ENCODE measurements at places on chromosomes 3 and 15.

- no peak for DNase-seq
These were observed 13.5 kb downstream of the SPTBN5 start for GRCh38 chr15:41880156-41880877.

- DNase-seq, result no peak
These were observed 14.9 kb downstream of the IGSF10 start for GRCh38 chr3:151446002-151446340.

- no peak for DNase-seq
These were observed 17.0 kb upstream of the DNAJC19 start for GRCh38 chr3:181006541-181006940.

DNA sequence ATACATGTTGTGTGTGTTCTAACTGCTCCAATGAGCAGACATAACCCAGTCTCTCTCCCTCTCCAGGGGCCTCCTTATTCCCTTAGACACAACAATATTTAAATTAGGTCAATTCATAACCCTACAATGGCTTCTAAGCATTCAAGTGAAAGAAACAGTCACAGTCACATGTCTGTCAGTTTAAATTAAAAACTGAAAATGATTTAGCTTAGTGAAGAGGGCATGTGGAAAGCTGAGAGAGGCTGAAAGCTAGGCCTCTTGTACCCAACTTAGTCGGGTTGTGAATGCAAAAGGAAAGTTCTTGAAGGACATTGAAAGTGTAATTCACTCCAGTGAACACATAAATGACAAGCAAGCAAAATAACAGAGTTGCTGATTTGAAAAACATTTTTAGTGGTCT, 1519.6 kb downstream of the OTOL1 start:
- no peak for DNase-seq

DNA sequence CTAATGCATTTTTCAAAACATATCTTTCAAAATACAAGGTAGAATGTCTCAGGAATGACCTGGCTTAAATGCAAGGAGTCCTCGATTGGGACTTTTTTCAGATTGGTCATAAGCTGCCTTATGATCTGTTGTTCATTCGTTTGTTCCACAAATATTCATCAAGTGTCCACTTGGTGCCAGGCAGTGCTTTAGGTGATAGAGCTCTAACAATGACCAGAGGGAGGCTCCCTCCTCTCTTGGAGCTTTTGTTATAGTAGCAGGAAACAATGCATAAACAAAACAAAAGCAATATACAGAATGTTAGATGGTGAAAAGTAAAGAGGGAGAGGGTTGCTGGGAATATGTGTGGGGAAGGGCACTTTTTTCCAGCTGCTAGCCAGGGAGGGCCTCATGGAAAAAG, 156.1 kb downstream of the MCTP2 start:
- DNase-seq, result no peak

DNA sequence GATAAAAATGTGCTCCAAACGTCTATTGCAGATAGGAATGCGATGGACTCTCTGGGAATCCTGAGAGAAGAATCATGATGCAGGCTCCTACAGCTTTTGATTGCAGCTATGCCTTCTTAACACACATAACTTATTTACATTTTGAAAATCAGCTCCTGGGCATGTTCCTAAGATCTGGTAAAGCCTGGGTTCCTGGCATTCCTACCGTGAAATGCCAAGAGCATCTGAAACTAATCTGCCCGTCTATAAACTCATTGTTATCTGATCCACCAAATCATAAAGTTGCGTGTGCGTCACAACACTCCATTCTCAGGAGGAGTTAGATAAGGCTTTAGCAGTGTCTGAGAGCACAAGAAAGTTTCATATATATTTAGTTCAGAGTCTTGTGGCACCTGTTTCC, 79.0 kb upstream of the VGLL3 start:
- DNase-seq, result no peak

GRCh38 chr3:130539005-130539404, 22.0 kb downstream of the COL6A6 start:
- DNase-seq, result no peak

- no peak for DNase-seq
These were observed 27.9 kb downstream of the IFT122 start for GRCh38 chr3:129467932-129468331.

GRCh38 chr3:63067999-63068645, 192.9 kb upstream of the CADPS start:
- no peak for DNase-seq

DNA sequence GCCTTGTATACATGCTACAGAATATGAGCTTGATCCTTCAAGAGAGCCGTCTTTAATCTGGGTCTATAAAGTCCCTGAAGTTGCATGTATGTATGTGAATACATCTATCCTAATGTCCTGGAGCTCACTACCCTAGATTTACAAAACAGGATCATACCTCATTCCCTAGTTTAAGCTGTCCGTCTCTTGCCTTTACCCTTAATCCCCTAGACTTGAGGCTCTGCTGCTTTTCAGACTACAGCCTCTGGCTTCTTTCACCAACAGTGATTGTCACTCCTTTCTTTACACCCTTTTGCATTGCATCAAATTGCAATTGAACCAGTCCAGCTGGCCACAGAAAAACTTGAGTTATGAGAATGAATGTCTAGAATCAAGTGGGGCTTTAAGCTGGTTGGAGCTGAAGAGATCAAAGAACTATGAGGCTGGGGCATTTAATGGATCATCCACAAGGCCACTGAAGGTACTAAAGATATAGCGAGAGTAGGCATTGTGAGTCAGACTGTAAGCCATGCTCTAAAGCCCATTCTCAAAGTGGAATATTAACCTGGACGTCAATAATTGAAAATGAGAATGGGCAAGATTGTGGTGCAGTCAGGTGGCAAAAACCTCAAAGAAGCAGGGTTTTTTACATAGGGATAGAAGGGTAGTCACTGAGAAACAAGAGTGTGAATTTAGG, 12.3 kb upstream of the PLD1 start:
- no peak for DNase-seq

GRCh38 chr3:29438580-29438979, 157.7 kb downstream of the RBMS3 start:
- DNase-seq, result no peak

- no peak for DNase-seq
These were observed 13.5 kb upstream of the ZFYVE19 start for GRCh38 chr15:40793216-40793989.

- no peak for DNase-seq
These were observed 185.4 kb downstream of the SUCNR1 start for GRCh38 chr3:152058856-152059255.

GRCh38 chr3:59404064-59404463, 354.2 kb upstream of the CFAP20DC start:
- no peak for DNase-seq

- no peak for DNase-seq
These were observed 77.5 kb downstream of the RPL39L start for GRCh38 chr3:187061748-187062147.

DNA sequence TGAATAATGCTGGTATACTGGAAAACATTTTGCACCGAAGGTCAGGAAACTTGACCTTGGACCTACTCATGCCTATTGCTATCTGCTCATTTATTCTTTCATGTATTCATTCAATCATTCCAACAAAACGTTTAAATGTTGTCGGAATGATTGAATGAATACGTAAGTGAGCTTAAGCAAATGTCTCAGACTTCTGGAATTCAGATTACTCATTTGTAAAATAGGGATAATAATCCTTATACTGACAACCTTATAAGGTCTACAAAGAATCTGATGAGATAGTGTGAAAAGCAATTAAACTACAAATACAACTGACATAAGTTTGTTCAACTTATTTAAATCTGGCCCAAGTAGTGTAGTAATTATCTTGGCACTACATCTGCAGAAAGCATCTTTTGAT, 288.7 kb downstream of the WDR72 start:
- no peak for DNase-seq

DNA sequence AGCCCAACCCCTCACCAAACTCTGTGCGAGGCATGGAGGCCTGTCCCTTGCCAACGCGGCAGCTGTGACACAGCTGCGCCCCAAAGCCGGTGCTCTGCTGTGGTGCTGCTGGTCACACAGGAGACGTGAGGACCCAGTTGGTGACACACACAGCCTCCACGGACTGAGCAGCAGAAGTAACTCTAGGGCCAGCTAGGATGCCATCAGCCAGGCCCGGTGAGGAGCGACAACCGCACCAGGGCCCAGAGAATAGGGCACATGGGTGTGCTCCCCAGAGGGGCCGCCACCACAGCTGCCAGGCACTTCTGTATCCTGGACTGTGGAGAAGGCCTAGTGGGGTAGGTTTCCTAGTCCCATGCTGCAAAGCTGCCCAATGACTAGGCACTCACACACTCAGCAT, 10.7 kb downstream of the ZXDC start:
- DNase-seq, result no peak

- no peak for DNase-seq
These were observed 62.7 kb upstream of the RNU6-1 start for GRCh38 chr15:67902579-67903009.

DNA sequence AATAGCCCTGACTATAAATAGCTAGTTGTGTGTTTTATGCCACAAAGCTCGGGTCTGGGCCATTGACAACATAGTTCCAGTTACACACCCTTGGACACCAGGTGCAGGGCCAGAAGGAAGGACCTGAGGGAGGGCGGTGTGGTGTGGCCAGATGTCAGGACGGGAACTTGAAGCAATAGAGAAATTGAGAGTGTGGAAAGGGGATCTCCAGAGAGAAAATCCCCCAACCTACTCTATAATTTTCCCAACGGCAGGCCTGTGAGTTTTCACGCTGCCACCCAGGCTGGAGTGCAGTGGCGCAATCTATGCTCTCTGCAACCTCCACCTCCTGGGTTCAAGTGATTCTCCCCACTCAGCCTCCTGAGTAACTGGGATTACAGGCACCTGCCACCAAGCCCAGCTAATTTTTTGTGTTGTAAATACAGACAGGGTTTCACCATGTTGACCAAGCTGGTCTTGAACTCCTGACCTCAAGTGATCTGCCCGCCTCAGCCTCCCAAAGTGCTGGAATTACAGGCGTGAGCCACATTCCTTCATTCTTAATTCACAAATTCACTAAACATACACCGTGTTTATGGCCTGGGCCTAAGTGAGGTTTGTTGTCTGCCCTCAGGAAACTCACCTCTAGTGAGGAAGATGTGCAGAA, 70.8 kb upstream of the KLF13 start:
- no peak for DNase-seq

DNA sequence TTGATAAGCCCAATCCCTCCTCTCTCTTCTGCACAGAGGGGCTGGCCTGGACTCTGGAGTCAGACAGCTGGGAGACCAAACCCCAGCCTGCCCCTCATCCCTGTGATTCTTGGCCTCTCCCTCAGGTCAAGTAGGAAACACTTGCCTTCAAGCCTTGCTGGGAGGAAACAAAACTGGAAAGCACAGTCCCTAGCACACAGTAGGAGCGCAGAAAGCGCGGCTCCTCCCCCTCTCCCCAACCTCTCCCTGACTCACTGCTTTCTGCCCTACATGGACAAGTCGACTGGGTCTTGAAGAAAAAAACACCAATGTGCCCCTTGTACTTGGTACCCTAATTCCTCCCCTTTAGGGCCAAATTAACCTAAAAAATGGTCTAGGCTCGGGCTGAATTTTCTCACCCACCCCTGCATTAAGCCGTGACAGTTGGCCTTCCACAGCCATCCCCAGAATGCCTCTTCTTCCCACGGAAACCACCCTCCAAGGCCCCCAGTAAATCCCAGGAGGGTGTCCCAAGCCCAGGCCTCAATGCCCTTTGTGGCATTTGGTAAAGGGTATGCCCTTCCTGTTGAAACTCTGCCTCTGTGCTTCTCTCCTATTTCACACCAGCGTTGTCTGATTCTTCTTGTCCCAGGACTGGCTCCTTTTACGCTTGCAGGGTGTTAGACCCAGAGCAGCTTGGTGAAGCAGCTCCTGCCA, 11.3 kb upstream of the RAF1 start:
- no peak for DNase-seq

DNA sequence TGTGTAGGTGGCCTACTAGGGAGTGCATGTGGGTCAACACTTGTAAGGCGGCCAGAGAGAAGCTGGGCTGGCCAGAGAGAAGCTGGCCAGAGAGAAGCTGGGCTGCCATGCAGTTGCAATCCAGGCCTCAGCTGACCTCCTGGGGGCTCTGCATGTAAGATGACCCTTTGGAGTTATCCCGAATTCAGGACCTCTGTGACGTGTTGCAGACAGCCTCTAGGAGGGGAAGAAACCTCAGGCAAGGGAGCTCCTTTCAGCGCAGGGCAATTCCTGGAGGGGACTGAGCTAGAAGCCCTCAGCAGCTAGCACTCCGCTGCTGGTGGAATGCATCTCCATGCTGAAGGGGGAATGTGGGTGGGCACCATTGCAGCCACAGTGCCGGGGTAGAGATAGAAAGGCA, 15.8 kb upstream of the KBTBD12 start:
- DNase-seq, result no peak

- DNase-seq, result no peak
These were observed 14.5 kb downstream of the C3orf20 start for GRCh38 chr3:14689247-14689980.

DNA sequence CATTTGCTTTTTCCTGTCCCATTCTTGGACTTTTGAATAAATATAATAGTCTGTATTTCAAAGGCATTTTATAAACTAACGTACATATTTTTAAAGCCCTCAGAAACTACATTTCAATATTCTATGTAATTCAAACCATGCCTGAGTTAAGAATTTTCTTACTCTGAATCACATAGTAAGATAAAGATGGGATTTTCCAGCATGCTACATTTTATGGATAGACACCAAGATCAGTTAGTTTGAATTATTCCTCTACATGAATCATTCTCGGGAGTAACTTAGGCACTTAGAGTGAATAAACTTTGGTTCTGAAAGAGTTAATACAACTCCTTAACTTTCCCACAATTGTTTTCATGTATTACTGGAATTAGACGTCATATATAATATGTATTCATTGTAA, 713.3 kb upstream of the CBLB start:
- no peak for DNase-seq

DNA sequence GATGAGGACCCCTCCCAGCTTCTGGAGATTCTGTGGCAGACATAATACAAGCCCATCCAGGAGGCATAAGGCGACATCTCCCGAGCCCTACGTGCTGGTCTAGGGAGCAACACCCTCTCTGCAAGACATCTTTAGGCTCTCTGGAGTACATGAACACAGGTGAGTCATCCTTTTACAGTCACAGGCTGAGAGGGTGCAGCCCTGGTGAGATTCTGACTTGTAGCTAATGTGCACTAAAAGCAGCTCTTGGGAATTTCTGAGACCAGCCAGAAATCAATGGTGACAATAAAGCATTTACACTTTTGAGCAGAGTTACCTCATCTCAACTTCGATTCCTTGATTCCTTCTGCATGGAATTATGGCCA, 131.1 kb downstream of the XXYLT1 start:
- DNase-seq, result no peak

GRCh38 chr15:29812384-29812694, 9.9 kb downstream of the TJP1 start:
- no peak for DNase-seq

- DNase-seq, result no peak
These were observed 481 bp downstream of the MASP1 start for GRCh38 chr3:187291001-187291511.

- no peak for DNase-seq
These were observed 294.6 kb downstream of the NTRK3 start for GRCh38 chr15:87961851-87962420.

DNA sequence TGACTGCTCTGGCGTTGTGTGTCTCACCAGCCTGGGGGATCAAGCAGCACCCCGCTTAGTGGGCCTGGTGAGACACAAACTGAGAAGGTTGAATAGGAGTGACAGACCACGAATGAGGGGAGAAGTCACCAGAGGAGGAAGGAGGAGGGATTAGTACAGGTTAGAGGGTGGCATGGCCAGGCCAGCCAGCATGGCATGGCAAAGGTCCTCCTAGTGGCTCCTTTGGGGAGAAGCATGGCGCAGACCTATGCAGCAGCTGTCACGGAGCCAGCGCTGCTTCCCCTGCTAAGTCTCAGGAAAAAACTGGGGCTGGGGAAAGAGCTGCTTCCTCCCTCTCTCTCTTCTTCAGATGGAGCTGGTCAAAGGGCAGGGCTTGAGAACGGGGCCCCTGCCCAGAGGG, 48.6 kb downstream of the ZDHHC3 start:
- no peak for DNase-seq

Data from activated T-helper 1 cell treated with anti-CD3 and anti-CD28 coated beads, Interleukin-2, amount 50 U/mL, for 16 hours (primary cell).